ENCODE measurements at places on chromosomes 12 and 14.

GRCh38 chr12:56591961-56592360 is 38.2 kb downstream of the BAZ2A start:
- no peak for DNase-seq

GRCh38 chr12:38880288-38880687 is 25.1 kb downstream of the CPNE8 start:
- DNase-seq: no peak

- DNase-seq: no peak
These were observed 1252.8 kb upstream of the SEL1L start for GRCh38 chr14:82786483-82786880.

DNA sequence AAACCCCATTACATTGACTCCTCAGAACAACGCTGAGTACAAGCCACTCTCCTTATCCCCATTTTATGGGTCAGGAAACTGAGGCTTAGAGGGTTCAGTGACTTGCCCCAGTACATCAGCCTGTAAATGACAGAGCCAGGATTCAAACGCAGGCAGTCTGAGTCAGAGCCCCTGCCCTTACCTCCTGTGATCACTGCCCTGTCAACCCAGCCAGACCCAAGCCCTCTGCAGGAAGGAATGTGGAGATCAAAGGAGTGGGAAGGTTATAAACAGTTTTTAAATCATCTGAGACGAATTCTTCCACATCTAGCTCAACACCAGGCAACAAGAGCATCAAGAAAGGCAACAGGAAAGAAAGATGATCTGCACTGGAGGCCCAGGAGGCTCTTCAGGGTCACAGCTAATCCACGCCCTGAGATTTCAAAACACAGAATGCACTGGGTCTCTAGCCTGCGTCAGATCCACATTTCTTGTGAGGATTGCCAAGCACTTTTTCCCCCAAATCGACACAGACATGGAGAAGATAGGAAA is 38.5 kb downstream of the SPTB start:
- no peak for DNase-seq

GRCh38 chr12:76399040-76399439 is 50.8 kb upstream of the BBS10 start:
- no peak for DNase-seq

- no peak for DNase-seq
These were observed 10.6 kb upstream of the DNAL1 start for GRCh38 chr14:73634011-73634833.

DNA sequence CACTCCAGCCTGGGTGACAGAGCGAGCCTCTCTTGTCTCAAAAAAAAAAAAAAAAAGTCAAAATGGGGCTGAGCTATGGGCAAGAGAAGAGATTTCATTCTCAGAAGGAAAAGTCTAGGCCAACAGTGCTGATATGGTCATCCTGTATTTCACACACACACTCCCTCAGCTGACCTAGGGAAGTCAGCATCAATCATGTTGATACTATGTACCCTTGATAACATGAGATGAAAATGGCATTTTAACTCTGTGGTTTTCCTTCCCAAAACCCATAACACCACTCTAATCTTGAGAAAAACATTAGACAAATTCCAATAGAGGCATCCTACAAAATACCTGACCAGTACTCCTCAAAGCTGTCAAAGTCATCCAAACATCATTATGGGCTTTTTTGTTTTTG is 2.3 kb upstream of the NEMP1 start:
- DNase-seq: no peak

DNA sequence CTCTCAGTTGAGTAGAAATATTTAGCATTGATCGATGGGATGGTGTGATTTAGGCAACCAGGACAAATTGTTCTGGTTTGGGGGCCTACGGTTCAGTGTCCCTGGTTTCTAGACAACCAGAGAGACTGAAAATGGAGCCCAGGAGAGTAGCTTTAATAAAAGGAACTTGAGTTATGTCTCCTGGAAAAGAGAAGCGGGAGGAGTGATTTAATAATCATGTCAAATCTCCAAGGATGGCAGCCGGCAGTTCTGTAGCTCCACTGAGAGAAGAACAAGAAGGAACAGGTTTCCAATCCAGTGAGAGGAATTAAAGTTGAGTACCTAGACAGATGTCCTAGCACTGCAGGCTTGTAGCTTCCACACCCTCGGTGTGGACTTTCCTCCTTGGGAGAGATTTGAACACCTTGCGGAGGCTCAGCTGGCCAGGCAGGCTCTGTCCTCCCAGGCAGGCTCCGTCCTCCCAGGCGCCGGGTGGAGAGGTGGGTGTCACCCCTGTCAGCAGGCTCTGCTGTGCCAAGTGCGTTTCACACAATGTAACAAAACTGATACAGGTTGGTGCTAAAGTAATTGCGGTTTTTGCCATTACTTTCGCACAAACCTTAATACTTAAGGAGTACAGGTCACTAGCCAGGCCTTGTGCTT is 45.9 kb downstream of the SLC6A12 start:
- DNase-seq: no peak

GRCh38 chr12:75724928-75725312 is 213.5 kb upstream of the KRR1 start:
- no peak for DNase-seq

- DNase-seq: no peak
These were observed 65.0 kb downstream of the CHST11 start for GRCh38 chr12:104521731-104522130.

DNA sequence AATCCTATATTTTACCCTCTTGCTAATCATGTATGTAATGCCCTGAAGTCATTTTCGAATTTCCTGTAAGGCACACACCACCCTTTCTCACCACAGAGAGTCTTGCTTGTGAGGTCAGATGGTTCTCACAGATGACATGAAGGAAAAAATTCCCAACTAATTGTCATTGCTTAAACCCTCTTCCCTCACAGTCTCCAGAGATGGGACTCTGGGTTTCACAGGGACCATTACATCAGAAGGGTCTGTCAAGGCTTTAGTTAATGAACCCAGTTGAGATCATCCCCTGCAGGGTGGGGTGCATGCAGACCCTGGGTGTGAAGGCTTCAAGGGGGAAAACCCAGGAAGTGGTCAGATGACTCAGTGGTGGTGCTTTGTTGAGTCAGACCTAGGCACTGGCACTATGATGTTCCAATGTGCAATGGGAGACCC is 229.6 kb downstream of the BCAT1 start:
- DNase-seq: no peak

GRCh38 chr14:87141801-87142200 is 851.2 kb downstream of the GALC start:
- no peak for DNase-seq

DNA sequence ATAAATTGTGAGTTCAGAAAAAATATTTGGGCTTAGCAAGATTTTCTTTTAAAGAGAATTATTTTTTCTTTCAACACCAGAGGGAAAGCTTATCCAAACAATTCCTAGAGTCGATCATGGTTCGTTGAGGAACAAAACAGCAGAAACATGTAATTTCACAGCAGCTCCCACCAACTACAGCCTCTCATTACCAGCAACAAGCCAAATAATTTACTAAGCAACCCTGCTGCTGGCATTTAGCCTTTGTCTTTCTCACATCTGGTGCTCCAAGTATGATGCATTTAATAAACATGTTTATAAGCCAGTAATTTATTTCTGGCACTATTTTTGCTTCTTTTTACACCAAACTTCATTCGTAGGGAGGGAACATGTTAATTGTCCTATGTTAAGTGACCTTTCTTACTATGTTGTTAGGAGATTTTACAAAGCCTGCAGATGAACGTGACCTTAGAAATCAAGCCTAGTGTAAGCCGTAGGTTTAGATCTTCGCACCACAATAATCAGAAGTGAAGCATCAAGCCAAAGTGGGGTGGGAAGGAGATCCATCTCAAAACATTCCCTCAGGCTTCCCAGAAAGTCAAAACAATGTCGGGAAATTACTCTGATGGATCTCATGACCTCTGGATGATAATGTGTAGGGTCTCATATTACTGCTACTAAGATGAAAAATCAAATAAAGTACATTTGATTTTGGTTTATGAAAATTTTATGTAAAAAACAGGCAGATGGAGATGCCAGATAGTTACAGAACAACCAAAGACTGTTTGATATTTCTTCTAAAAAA is 128.4 kb downstream of the RPAP3 start:
- no peak for DNase-seq

- DNase-seq: no peak
These were observed 1095.2 kb downstream of the FSCB start for GRCh38 chr14:43411841-43412240.

DNA sequence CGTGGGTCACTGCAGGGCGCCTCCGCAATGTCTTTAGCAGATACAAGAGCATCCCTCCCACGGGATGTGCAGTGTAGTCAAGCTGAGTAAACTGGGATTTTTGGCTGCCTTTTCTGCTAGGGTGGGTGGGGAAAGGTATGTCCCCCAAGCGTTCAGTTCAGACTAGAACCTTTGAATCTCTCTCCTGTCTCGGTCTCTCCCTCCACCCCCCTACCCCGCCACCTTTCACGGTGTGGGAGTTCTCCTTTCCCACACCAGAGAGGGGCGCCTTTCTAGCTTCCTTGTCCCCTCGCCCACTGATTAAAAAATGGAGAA is 525 bp upstream of the FAR2 start:
- DNase-seq: no peak

GRCh38 chr12:113720629-113721028 is 245.5 kb downstream of the RBM19 start:
- no peak for DNase-seq

DNA sequence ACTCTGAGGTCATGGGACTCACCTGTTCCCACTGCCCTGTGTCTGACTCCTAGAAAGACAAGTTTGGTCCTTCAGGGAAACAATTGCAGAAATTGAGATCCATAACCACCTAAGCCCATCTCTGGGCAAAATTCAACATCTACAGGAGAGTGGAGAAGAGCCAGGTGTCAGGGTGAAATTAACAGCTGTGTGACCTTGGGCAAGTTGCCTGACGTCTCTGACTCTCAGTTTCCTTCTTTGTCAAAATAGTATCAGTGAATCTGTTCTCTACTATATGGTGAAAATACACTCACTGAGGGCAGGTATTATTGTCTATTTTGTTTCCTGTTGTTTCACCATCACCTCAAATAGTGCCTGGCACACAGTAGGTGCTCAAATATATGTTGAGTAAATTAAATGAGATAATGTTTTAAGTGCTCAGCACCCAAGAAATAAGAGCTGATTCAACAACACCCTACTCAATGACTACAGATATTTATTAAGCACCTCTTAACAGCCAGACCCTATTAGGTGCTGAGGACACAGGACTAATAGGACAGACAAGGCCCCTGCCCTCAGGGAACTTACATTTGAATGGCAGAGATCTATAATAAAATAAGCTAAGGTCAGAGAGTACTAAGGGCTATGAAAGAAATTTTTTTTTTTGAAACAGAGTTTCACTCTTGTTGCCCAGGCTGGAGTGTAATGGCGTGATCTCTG is 14.2 kb upstream of the IFT81 start:
- no peak for DNase-seq

- no peak for DNase-seq
These were observed 383.4 kb downstream of the VRK1 start for GRCh38 chr14:97180304-97181200.

DNA sequence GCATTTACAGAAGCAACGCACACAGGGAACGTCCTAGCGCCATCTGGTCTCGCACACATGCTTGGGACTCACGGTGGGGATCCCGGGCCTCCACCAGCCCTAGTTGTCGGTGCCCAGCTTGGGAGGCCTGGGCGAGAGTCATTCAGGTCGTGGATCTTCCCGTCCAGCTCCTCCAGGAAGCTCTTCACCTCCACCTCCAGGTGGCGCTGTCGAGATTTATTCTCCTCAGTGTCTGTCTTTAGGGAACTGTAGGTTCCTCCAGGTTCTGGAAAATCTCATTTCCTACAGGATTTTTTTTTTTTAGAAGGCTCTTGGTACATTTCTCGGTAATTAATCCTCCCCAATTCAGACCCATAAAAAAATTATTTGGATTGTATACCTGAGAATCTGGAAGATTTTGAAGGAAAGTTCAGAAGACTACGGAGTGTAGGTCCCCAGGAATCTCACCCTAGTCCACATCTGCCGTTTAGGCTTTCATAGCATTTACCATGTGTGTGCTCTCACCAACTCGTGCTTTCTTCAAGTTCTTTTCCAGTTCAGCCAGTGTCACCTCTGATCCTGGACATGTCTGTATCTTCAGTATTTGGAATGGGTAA is 910.0 kb downstream of the TMEM121 start:
- DNase-seq: no peak

DNA sequence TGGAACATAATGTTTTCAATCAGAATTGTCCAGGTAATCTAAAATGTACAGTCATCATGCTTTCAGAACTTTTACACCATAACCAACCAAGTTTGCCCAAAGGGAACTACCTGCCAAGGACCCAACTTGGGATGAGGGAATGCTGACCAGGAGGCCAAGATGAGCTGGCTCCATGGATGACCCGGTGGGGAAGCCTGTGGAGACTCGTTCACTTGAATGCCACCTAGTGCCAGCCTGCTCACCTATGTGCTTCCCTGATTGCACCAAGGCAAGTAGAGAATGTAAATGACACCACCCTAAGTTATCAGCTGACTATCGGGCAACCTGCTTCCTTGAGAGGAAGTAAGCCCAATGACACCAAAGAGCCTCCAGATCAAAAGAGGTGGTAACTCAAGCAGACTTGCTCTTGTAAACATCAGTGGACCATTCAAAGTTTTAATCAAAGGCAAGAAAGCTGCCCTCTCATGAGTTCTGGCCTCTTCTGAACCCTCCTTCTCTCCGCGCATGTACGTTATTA is 137.3 kb downstream of the TTC7B start:
- DNase-seq: no peak

DNA sequence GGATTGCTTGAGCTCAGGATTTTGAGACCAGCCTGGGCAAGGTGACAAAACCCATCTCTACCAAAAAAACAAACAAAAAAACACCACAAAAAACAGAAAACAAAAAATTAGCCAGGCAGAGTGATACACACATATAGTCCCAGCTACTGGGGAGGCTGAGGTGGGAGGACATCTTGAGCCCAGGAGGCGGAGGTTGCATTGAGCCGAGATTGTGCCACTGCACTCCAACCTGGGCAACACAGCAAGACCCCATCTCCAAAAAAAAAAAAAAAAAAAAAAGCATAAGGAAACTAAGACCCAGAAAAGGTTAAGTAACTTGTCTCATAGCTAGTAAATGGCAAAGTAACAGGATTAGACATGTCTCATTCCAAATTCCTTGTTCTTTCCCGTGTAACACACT is 56.3 kb upstream of the PSMA6 start:
- no peak for DNase-seq

DNA sequence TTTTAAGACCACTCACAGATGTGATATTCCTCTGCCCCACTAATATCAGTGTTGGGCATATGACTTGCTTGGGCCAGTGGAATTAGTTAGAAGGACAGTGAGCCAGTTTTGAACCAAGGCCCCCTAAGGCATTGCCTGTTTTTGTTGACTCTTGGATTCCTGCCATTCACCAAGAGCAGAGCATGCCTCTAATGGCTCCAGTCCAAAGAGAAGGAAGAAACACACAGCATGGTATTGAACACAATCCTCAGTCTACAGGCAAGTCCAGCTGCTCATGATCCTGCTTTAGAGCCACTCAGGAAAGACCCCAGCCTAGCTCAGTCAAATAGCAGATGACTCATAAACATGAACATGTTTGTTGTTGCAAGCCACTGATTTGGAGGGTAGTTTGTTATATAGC is 1201.5 kb downstream of the BCL11B start:
- no peak for DNase-seq

- no peak for DNase-seq
These were observed 88.3 kb downstream of the BCL11B start for GRCh38 chr14:99183716-99184115.

GRCh38 chr12:2284857-2285256 is 232.1 kb downstream of the CACNA1C start:
- no peak for DNase-seq

- DNase-seq: no peak
These were observed 18.5 kb upstream of the MLXIP start for GRCh38 chr12:122060081-122060501.

- DNase-seq: no peak
These were observed 210.4 kb upstream of the RGS6 start for GRCh38 chr14:71721791-71722190.
